ENCODE measurements at places on chromosomes 2 and 18.

DNA sequence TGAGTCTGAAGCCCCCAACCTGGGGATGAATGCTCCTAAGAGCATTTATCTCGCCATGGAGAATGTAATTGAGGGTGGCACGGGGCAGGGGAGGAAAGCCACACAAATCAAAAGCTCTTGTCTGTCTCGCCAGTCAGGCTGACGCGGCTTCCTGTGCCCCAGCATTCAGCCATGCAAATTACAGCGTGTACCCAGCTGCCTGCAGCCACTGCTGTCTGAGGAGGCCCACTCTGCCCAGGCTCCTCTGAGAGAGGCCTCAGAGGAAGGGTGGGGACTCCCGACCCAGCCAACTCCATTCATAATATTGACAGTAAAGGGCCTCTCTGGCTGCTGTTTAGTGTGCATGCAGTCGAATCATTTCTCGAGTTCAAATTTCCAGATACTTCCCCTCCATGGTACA lies 22.0 kb downstream of the SMAD7 start:
- peak; percentile 51 for DNase-seq

DNA sequence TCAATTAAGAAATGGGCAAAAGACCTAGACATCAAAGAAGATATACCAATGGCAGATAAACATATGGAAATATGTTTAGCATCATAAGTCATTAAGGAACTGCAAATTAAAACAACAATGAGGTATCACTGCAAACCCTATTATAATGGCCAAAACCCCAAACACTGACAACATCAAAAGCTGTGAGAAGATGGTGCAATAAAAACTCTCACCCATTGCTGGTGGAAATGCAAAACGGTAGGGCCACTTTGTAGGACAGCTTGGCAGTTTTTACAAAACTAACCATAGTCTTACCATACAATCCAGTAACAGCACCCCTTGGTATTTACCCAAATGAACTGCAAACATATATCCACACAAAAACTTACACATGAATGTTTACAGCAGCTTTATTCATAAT lies 213.1 kb downstream of the UBE2E3 start:
- DNase-seq, result no peak

GRCh38 chr2:122391726-122392125 lies 636.3 kb downstream of the TSN start:
- DNase-seq, result no peak

DNA sequence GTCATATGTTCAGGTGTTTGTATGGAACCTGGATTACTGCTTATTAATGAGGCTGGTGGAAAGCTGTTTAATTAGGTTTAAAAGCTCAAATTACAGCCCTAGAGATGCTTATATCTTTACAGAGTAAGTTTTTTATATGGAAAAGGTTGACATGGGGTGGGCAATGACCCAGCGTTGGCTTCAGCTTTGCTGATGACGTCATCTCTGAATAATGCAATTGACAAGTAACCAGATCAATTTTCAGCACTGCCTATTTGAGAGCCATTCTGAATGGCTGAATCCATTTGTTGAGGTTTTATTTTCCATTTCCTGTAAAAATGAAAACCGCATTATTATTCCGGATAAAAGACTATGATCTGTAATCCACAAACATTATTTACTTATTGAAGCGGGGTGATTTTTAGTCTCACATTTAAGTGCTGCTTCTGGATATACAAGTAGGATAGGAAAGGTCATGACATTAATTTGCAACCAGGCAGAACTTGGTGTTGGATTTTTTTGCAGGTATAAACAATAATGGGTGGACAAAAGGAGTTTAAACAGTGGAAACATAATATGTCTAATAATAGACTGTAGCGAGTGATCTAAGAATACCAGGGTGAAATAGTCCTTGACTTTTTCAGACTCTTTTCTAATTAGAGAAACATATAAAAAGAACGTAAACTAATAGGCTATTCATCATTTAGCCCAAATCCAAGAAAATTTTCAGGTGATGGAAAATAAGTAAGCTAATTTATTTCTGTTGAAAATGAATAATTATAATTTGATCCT lies 2.7 kb downstream of the PPP1R1C start:
- DNase-seq, result no peak

DNA sequence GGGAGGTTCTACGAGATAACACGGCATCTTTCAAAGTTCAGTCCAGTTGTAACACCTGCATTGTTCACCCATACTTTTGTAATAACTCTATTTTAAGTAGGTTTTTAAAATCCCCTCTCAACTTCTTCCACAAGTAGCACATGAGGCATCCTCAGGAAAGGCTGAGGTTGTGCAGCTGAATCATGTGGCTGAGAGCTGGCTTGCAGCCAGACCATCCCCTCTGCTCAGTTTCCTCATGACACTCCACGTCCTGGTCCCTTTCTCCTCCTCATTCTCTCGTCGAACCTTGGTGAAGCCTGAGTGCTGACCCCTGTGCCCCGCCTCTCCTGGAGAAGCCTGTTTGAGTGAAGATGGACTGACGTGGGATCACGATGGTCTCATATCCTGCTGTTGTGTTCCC lies 42.5 kb downstream of the POU3F3 start:
- no peak for DNase-seq

DNA sequence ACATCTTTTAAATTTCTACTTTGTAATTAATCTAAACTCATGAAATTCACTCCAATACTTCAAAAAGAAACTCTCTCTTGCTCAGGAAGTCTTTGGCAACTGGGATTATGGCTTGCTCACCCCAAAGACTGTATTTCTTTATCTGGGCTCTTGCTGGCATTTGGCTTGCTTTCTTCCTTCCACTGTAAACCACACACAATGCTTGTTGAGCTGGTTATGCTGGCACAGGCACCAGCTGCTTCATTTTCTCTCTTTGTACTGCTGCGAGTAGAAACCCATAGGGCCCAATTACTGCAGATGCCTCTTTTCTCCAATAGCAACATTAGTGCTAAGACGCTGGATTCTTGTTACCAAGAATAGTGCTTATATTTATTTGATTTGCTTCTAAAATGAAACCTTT lies 51.4 kb downstream of the SLC38A11 start:
- DNase-seq, result no peak

DNA sequence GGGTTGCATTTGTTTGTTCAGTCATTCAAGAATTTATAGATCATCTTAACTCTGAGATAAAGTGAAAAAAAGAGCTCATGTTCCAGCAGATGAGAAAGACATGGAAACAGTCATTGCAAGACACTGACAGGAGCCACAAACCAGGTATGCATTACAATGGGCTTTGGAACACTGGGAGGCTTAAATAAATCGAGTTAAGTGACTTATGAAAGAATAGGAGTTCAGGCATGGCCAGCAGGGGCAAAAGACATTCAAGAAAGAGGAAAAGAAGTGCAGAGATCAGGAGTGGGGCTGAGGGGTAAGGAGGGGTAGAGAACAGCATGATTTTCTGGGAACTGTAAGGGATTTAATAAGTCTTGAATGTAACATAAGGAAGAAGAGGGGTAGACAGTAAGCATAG lies 121.2 kb upstream of the EPC2 start:
- DNase-seq, result no peak

DNA sequence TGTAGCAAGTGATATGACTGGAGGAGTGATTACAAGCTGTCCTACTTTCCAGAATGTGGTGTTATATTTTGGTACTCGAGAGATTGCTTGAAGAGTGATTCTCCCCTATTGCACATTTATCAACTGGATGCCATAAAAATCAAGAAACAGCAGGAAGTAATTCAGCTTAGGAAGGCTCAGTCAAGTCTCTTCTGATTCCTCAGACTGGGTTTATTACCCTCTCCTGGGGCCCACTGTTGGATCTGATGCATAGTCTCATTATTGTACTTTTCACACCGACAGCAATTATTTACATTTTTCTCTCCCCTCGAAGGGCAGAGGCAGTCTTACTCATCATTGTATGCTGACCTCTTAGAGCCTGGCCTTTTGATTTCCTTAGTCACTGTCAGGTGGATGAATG lies 9.3 kb downstream of the NOSTRIN start:
- no peak for DNase-seq

DNA sequence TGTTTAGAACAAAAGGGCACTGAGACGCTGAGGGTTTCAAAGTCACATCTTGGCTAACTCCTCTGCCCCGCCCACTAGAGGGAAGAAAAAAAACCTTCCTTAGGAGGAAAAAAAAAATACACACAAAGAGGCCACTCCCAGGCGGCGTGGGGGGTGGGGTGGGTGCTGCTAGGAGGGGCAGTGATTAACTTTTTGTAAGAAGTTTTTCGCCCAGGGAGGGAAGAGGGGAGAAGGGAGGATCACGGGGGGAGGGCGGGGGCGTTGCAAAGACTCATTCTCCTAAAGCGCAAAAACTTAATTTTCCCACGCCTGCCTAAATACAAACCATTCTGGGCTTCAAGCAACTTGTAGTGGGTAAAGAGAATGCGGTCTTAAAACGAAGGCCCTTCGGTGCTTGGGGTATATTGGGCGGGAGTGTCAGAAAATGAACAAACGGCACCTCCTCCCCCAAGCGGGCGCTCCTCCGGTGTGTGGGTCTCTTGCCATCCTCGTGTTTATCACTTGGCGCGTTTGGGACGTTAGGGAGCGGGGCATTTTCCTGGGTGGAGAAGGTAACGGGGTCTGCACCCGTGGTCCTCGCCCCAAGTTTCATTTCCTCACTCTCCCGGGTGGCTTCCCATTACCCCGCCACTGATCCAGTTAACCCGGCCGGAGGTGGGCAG lies 1.7 kb downstream of the CXCR4 start:
- DNase-seq, result peak; percentile 53

DNA sequence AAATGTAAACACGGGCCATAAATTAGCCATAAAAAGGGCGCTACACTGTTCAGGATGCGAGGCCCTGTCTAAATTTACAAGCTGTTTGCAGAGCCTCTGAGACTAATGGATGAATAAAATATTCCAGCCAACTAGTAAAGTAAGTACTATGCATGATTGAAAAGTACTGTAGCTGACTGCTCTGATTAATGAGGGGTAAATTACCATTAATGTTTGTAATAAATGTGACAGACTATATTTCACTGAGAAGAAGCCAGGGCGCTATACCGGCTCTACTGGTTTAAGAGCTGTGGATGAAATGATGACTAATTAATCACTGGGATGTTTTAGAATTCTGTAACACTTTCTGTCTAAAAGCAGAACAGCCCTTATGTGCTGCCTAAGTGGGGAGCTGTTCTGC lies 54.3 kb upstream of the RGPD4 start:
- no peak for DNase-seq

DNA sequence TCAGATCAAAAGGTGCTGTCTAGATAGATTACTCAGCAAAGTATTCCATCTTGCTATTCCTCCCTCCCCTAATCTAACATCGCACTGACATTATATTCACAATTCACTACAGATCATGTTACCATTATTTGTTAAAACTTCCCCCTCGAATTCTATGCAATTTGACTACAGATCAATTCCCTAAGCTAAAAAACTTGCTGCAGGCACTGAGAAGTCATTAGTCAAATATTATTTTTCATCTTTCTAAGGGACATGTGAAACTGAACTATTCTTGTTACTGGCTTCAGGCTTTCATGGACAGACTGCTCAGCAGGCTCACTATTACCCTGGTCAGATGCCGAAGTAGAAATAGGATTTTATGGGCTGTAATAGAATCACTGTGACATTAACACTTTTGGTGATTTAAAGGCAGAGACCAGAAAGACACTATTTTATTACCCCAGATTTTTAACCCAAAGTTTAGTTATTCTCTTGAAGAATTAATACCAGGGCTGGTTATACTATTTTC lies 15.1 kb downstream of the MYL1 start:
- DNase-seq, result no peak

DNA sequence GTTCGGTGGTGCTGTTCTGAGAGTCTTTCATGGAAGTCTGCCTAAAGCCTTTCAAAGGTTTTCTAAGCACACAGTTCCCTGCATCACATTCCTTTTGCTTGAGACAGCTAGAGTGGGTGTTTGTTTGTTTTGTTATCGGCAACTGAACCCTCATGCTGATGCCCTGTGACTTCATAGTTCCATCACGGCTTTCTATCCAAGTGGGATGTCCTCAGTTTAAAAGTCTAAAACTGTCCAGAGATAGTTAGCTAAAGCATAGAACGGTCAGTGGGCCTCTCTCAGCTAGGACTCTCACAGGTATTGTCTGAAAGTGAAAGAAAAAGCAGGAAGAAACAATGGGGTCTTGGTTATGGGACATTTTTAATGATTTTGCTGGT lies 337.3 kb downstream of the OSR1 start:
- no peak for DNase-seq

DNA sequence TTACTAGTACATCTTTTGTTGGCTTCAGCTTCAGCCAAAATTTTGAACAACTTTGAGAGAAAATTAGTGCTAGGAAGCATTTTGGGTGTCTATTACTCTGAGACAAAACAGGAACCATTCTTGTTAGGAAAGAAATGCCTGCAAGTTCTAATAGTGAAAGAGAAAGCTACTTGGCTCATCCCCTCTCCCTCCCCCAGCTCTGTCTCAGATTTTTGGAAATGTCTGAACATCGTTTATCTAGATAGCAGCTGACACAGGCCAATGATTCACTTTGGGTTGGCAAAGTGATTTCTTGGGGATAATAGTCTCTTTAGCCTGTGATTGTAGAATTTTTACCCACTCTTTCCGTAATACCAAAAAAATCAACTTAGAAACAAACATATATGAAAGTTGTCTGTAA lies 42.3 kb upstream of the PTPRM start:
- DNase-seq, result no peak

GRCh38 chr2:155377266-155377680 lies 678.8 kb downstream of the KCNJ3 start:
- no peak for DNase-seq

GRCh38 chr2:133477616-133477990 lies 90.7 kb downstream of the NCKAP5 start:
- no peak for DNase-seq

DNA sequence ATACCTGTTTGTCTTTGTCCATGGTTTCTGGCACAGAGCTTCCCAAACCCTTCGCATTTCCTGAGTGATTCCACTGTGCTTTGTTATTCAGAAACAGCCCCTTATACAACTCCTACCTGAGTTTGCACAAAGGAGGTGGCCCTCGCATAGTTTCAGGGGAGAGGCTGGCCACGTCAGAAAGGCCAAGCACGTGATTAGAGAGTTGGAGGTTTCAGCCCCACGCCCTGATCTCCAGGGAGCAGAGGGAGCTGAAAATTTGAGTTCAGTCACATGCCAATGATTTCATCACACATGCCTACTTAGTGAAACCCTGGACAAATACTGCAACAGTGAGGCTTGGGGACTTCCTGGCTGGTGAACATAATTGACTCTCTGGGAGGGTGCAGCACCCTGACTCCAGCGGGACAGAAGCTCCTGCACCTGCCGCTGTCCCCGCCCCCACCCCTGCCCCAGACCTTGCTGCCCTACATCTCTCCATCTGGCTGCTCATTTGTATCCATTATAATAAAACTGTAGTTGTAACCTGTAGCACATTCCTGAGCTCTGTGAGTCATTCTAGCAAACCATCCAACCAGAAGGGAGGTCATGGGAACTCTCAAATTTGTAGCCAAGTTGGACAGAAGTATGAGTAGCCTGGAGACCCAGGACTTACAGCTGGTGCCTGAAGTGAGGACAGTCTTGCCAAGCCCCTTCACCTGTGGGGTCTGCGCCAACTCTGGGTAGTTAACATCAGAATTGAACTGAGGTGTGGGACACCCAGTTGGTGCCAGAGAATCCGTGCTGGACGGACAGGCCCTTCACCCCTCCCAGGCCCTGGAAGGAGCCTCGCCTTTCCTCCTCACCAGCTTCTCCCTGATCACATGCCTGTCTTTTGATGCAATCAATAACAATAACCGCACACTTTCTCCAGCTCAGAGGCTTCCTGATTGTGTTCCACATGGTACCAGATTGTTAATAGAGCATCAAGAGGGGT lies 224.3 kb downstream of the ANAPC1 start:
- no peak for DNase-seq

All from activated T-helper 9 cell treated with anti-CD3 and anti-CD28 coated beads, Interleukin-2, amount 50 U/mL, for 16 hours (primary cell).